Mononuclear cell (primary cell): ENCODE measurements at places on chromosomes 4 and X. TPM values are rescaled to one million over a fixed set of nuclear protein-coding genes. Genes with fewer than 3 reads are reported as not detected.

The MAGED4B gene
- 0.42 TPM for total RNA-seq

The MSX1 gene
- not detected for total RNA-seq

The ZCCHC12 gene
- not detected for total RNA-seq

The DDIT4L gene
- 0.21 TPM for total RNA-seq

The GAGE12H gene
- total RNA-seq: not detected

The RIBC1 gene
- 1.0 TPM for total RNA-seq

The TRIML2 gene
- not detected for total RNA-seq

The SPANXD gene
- not detected for total RNA-seq

The NUDT11 gene
- 1.6 TPM for total RNA-seq

The SASH3 gene
- total RNA-seq: 132 TPM

The ARHGAP36 gene
- not detected for total RNA-seq

The DMRTC1B gene
- 0.42 TPM for total RNA-seq

The FRAS1 gene
- under 0.01 TPM for total RNA-seq

The VCX3B gene
- not detected for total RNA-seq

The FREM3 gene
- not detected for total RNA-seq

The UGT2B7 gene
- not detected for total RNA-seq

The TIGD4 gene
- under 0.01 TPM for total RNA-seq

The GATA1 gene
- total RNA-seq: 1.6 TPM

The NDUFA1 gene
- total RNA-seq: 41.3 TPM

The CPLX1 gene
- total RNA-seq: 0.10 TPM

The BST1 gene
- total RNA-seq: 76.4 TPM

The HPSE gene
- 9.4 TPM for total RNA-seq

The CXorf49 gene
- not detected for total RNA-seq

The ADAM29 gene
- not detected for total RNA-seq

The ADGRG4 gene
- not detected for total RNA-seq

The CD40LG gene
- total RNA-seq: 18.4 TPM

The MFAP3L gene
- total RNA-seq: 23.0 TPM

The PF4V1 gene
- 17.6 TPM for total RNA-seq

The GLA gene
- total RNA-seq: 33.2 TPM

The ARAP2 gene
- 201 TPM for total RNA-seq

The COL4A6 gene
- not detected for total RNA-seq

The DNAAF6 gene
- 0.10 TPM for total RNA-seq

The XK gene
- 3.6 TPM for total RNA-seq

The VSIG4 gene
- total RNA-seq: 1.6 TPM

The UCP1 gene
- total RNA-seq: not detected

The SPINK2 gene
- 2.1 TPM for total RNA-seq
